Mammary epithelial cell (primary cell): ENCODE measurements at places on chromosomes 13 and 19. TPM values are rescaled to one million over a fixed set of nuclear protein-coding genes. Genes with fewer than 3 reads are reported as not detected.

Gene ZNF844
- polyA plus RNA-seq = 0.06 TPM

DNA sequence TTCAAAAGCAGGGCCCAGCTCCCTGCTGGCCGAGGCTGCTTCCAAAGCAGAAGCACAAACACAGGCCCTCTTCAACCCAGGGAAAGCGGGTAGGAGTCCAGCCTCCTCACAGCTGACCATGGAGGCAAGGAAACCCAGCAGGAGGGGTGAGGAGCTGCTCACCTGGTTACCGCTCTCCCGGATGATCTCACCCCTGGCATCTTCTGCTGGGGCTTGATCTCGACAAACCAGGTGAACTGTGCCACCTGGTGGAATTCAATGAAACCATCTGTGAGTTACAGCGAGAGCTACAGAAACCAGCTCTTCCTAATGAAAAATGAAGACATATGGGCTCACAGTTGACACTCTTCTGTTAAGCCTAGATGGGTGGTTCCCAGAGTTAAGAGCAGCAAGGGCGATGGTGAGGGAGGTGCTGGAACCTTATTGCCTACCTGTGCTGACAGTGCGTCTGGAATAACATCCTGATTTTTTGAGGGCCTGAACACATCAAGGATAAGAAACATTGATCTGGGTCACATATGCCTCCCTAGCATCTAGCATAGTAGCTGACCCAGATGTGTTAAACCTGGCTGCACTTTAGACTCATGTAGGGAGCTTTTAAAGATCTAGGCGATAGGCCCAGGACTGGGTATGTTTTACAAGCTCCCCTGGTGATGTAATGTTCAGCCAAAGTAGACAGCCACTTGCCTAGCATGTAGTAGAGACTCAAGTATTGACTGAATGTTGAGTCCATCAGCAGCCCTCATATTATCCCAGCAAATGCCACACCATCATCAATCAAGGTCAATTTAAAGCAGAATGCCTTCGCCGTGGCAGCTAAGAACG is 6.1 kb downstream of the DHRS12 start:
- DNase-seq = peak; percentile 74

DNA sequence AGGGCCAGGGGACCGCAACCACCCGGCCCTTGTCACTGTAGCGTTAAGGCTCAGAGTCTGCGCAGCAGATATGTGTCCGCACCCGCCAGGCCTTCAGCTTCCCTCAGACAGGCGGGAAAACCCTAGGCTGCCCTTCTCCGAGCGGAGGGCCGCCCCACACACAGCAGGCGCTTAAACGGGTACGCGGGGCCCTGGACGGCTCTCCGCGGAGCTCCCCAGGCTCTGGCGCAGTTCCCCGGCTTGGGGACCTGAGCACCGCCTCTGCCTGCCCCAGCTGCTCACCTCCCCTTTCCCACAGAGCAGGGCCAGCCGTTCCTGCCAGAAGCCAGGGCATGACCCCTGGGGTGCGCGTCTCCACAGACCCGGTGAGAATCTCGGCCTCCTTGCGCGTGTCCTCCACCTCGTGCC is 593 bp downstream of the ZNF135 start:
- no peak for DNase-seq

Gene LRRC63
- polyA plus RNA-seq = 0.03 TPM
